ENCODE measurements at places on chromosomes 16 and 17. TPM values are rescaled to one million over a fixed set of nuclear protein-coding genes. Genes with fewer than 3 reads are reported as not detected.

The TP53TG3B gene
- total RNA-seq, result not detected

The KRTAP3-2 gene
- not detected for total RNA-seq

The ZFP3 gene
- total RNA-seq, result 3.3 TPM

The HASPIN gene
- 9.1 TPM for total RNA-seq

The GJC1 gene
- total RNA-seq, result 2.2 TPM

The PRAC2 gene
- not detected for total RNA-seq

The MARCHF10 gene
- total RNA-seq, result 0.14 TPM

The GDPD3 gene
- 1.3 TPM for total RNA-seq

The CMTM2 gene
- 0.94 TPM for total RNA-seq

The AATK gene
- total RNA-seq, result 0.24 TPM

The VTN gene
- total RNA-seq, result 0.09 TPM

- no peaks in the 10 kb centered on the region for H3K36me3 ChIP-seq
- H3K27ac ChIP-seq, result no peak overlapping the region
- no peaks in the 10 kb centered on the region for H3K27me3 ChIP-seq
- H3K4me1 ChIP-seq, result no peaks in the 10 kb centered on the region
Observed at GRCh38 chr17:8338753-8339140, 893 bp upstream of the ODF4 start.

- H3K27ac ChIP-seq, result no peak overlapping the region
- no peaks in the 10 kb centered on the region for H3K4me1 ChIP-seq
- no peak overlapping the region for H3K4me3 ChIP-seq
- DNase-seq, result no peak
Observed at GRCh38 chr17:79902146-79902791, 63.0 kb upstream of the CBX4 start.

GRCh38 chr16:12340151-12340733 is 363.7 kb downstream of the SNX29 start:
- no peaks in the 10 kb centered on the region for H3K4me1 ChIP-seq
- H3K27me3 ChIP-seq, result no peaks in the 10 kb centered on the region
- DNase-seq, result no peak
- no peak overlapping the region for H3K4me3 ChIP-seq

- no peaks in the 10 kb centered on the region for H3K36me3 ChIP-seq
- H3K27ac ChIP-seq, result no peak overlapping the region
- DNase-seq, result no peak
- H3K27me3 ChIP-seq, result no peaks in the 10 kb centered on the region
- no peaks in the 10 kb centered on the region for H3K4me1 ChIP-seq
Observed at GRCh38 chr17:53628011-53628410, 194.7 kb upstream of the KIF2B start.

- H3K27ac ChIP-seq, result no peak overlapping the region
- H3K36me3 ChIP-seq, result no peaks in the 10 kb centered on the region
- DNase-seq, result no peak
- H3K4me3 ChIP-seq, result no peak overlapping the region
- H3K27me3 ChIP-seq, result no peaks in the 10 kb centered on the region
- H3K4me1 ChIP-seq, result no peaks in the 10 kb centered on the region
Observed at GRCh38 chr16:27595475-27595874, 45.5 kb downstream of the KATNIP start.

DNA sequence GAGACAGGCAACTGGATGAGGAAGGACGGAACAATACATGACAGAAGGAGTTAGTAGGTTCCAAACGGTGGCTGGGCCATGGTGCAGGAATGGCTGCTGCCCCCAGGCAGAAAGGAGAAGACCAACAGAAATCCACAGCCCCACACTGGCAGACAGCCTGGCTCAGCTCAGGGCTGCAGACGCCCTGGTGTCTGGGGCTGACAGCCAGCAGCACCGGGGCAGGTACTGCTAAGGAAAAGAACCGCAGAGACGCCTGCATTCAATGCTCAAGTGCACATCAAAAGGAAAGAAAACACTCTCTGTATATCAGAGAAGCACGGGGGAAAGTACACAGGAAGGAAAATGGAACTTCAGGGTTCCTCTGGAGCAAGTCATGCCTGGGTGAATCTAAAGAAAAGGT is 53.4 kb downstream of the GAS7 start:
- peaks cover 29% of the 10 kb centered on the region for H3K4me1 ChIP-seq
- no peaks in the 10 kb centered on the region for H3K36me3 ChIP-seq
- H3K4me3 ChIP-seq, result no peak overlapping the region
- peak overlapping the region; percentile 34 for H3K27ac ChIP-seq
- H3K27me3 ChIP-seq, result no peaks in the 10 kb centered on the region

DNA sequence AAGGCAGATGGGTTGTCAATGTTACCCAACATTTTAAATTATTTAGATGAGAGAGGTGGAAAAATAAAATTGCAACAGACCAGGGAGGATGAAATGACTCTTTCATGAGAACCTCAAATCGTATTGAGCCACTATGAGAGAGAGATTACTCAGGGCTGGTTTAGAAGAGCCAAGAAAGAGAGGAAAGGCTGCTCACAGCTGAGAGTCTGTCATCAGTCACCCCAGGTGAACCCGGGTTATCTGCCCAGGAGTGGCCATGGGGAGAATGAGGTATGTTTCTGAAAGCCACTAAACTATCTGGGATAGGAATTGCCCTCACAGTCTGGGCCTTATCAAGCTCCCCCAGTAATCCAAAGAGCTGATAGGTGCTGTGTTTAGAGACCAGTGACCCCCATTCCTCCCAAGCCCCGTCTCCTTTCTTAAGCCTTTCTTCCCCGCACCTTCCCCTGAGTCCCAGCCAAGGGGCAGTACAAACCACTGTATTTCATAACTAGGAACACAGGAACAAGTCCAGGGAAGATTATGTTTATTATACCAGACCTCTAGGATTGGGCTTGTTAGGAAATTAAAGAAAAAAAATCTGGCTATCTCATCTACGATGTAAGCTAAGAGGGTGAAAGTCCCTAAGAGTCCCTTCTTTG is 158.9 kb upstream of the NOL11 start:
- peaks cover 11% of the 10 kb centered on the region for H3K36me3 ChIP-seq
- no peak overlapping the region for H3K4me3 ChIP-seq
- DNase-seq, result no peak
- no peak overlapping the region for H3K27ac ChIP-seq
- H3K27me3 ChIP-seq, result no peaks in the 10 kb centered on the region
- H3K4me1 ChIP-seq, result no peaks in the 10 kb centered on the region

DNA sequence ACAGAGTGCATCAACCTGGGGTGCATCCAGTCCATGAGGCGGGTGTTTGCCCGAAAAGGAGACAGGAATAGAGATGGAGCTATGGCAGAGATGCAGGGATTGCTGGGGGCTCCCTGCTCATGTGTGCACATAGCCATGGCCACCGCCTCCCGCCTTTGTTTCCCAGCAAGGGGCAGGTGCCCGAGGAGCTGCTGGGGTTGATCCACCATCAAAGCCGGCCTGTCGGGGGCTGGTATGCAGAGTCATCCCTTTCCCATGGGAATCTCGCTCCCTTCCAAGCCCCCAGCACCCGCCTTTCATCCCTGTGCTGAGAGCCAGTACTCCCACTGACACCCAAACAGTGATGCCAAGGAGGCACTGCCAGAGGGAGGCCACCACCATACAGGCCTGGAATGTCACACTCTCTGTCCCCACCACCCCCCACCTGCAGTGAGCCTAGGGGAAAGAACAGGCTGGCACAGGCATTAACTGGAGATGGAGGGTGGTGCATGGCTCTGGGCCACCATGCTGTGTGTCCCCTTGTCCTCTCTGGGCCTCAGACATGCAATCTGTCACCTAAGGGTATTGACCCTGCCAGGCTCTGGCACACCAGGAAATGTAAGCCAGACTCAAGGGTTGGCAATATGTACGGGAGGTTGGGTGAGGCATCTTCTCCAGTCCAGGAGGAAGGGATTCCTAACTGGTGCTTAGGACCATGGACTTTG is 65.1 kb downstream of the SREBF1 start:
- H3K4me1 ChIP-seq, result peaks cover under 1% of the 10 kb centered on the region
- DNase-seq, result no peak
- H3K36me3 ChIP-seq, result peaks cover 3% of the 10 kb centered on the region

DNA sequence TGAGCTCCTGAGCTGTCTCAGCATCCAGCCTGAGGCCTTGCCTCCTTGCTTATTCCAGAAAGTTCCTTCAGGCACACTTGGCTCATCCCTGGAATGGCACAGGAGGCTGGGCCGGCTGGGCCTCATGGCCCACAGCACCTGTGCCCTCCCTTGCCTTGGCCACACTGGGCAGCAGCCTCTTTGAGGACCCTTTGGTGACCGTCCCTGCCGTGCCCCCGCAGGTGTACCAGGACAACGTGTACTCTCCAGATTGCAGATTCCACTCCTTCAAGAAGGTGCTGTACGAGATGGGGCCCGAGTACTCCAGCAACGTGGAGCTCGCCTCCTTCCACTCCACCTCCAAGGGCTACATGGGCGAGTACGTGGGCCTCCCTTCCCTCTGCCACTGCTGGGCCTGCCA is 34.2 kb downstream of the GPT2 start:
- H3K4me1 ChIP-seq, result no peaks in the 10 kb centered on the region
- no peak for DNase-seq
- H3K4me3 ChIP-seq, result no peak overlapping the region
- H3K27ac ChIP-seq, result no peak overlapping the region
- no peaks in the 10 kb centered on the region for H3K27me3 ChIP-seq

- no peaks in the 10 kb centered on the region for H3K27me3 ChIP-seq
- no peak overlapping the region for H3K4me3 ChIP-seq
- DNase-seq, result no peak
Observed at GRCh38 chr16:69481901-69482341, 57.5 kb downstream of the CYB5B start.

DNA sequence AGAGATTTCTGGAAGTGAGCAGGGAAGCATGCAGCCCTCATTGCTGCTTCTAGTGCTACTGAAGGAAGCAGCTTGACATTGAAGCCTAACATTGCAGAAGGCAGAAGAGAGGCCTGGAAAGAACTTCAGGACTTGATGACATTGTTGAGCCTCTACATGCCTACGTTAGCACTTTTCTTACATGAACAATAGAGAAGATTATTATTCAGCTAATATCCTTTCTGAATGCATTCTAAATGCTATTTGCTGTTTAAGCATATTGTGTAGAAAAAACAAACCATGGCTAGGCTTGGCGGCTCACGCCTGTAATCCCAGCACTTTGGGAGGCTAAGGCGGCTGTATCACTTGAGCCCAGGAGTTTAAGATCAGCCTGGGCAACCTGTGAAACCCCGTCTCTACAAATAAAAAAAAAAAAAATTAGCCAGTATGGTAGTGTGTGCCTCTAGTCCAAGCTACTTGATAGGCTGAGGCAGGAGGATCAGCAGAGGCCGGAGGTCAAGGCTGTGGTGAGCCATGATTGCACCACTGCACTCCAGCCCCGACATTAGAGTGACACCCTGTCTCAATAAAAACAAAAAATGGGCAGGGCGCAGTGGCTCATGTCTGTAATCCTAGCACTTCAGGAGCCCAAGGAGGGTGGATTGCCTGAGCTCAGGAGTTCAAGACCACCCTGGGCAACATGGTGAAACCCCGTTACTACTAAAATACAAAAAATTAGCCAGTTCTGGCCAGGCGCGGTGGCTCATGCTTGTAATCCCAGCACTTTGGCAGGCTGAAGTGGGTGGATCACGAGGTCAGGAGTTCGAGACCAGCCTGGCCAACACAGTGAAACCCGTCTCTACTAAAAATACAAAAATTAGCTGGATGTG is 2.2 kb upstream of the AURKB start:
- DNase-seq, result no peak
- H3K4me1 ChIP-seq, result peaks cover 4% of the 10 kb centered on the region
- no peaks in the 10 kb centered on the region for H3K27me3 ChIP-seq

GRCh38 chr16:8251298-8251697 is 339.0 kb downstream of the TMEM114 start:
- H3K4me1 ChIP-seq, result no peaks in the 10 kb centered on the region
- no peaks in the 10 kb centered on the region for H3K27me3 ChIP-seq
- DNase-seq, result no peak
- no peak overlapping the region for H3K4me3 ChIP-seq

GRCh38 chr17:13525876-13526275 is 75.9 kb downstream of the HS3ST3A1 start:
- no peaks in the 10 kb centered on the region for H3K4me1 ChIP-seq
- no peaks in the 10 kb centered on the region for H3K27me3 ChIP-seq
- H3K27ac ChIP-seq, result no peak overlapping the region
- no peaks in the 10 kb centered on the region for H3K36me3 ChIP-seq

- H3K36me3 ChIP-seq, result no peaks in the 10 kb centered on the region
- DNase-seq, result no peak
- no peak overlapping the region for H3K4me3 ChIP-seq
- H3K27me3 ChIP-seq, result no peaks in the 10 kb centered on the region
- no peak overlapping the region for H3K27ac ChIP-seq
Observed at GRCh38 chr17:10309003-10309974, 63.5 kb downstream of the MYH13 start.

DNA sequence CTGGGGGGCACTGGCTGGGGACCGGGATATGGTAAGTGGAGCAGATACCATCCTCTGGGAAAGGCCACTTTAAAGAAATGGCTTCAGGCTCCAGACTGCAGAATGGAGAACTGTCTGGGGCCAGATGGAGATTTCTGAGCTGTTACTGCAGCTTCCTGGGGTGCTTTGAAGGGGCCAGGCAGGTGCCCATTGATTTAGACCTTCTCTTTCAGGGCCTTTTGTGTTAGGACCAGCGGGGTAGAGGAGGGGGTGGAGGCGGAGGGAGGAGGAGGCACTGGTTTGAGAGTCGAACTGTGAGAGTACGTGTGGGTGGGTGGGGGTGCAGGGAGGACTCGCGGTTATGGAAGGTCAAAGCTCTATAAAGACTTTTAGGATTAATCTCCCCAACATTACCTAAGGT is 11.4 kb downstream of the NECAB2 start:
- no peak for DNase-seq
- no peak overlapping the region for H3K4me3 ChIP-seq
- H3K27ac ChIP-seq, result no peak overlapping the region
- no peaks in the 10 kb centered on the region for H3K4me1 ChIP-seq

- H3K27me3 ChIP-seq, result no peaks in the 10 kb centered on the region
- no peak for DNase-seq
- no peaks in the 10 kb centered on the region for H3K36me3 ChIP-seq
- H3K27ac ChIP-seq, result no peak overlapping the region
- no peak overlapping the region for H3K4me3 ChIP-seq
- H3K4me1 ChIP-seq, result no peaks in the 10 kb centered on the region
Observed at GRCh38 chr17:55605705-55606487, 94.6 kb upstream of the SMIM36 start.

- H3K36me3 ChIP-seq, result no peaks in the 10 kb centered on the region
- H3K27ac ChIP-seq, result peak overlapping the region; percentile 5
- peaks cover 13% of the 10 kb centered on the region for H3K4me1 ChIP-seq
- peak overlapping the region; percentile 73 for H3K4me3 ChIP-seq
- DNase-seq, result peak; percentile 68
- H3K27me3 ChIP-seq, result peaks cover 25% of the 10 kb centered on the region
Observed at GRCh38 chr17:980406-981291, 1.1 kb upstream of the NXN start.

DNA sequence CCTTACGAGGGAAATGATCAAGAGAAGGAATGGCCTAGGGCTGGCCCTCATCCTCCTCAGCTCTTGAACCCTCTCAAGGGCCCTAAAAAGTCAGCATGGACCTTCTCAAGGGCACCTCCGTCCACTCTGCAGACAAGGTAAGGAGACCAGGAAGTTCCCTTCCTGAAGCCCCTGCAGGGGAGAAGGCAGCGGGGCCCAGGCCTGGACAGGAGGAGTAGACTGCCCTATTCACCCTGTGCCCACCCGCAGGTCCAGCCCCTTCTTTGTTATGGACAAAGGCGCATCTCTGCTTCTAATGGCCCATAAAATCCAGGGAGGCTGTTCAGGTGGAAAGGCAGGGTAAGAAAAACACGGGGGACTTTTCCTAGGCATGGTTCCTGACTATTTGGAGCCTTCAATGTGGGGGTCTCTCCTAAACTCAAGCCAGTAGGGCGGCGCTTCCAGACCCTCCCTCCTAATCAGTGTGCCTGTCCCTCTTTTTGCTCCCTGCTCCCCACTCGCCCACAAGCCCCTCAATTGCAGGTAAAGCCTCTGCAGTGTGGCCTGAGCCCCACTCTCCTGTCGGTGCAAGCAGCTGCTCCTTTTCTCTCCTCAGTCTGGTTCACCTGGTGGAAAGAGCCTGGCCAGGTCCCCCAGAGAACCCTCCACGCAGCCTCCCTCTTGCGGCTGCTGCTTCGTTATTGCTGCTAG is 28.2 kb downstream of the AXIN2 start:
- no peaks in the 10 kb centered on the region for H3K27me3 ChIP-seq
- no peak for DNase-seq
- H3K4me3 ChIP-seq, result no peak overlapping the region
